CD4-positive, alpha-beta T cell treated with Interleukin-21 for 1 hour (primary cell): ENCODE measurements at places on chromosomes 7 and 10.
A peak's percentile ranks its signal among the peaks of the same experiment; 100 is the strongest.

GRCh38 chr10:74544106-74544505 lies 282.3 kb upstream of the KAT6B start:
- no peak for DNase-seq

DNA sequence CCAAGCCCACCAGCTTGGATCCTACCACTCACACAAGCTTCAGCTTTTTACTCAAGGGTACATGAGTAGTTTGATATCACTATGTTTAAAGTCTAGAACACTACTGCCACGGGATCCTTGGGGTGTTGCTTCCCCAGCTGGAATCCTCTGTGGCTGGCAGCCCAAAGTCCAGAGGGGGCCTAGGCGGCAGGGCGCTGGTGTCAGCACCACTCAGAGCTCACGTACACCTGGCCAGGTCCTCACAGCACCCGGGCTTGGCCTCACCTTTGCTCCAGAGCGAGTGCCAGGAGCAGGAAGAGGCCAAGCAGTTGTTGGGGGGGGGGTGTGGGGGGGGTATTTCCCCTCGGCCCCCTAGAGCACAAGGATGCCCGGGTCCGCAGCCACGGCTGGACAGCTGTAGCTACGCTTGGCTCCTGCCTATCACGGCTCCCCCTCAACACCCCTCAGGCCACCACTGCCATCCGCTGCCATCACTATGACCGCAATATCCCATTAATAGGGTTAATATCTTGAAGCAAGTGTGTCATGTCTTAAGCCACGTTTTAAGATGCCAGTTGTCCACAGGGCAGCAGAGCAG lies 17.0 kb downstream of the ZDHHC6 start:
- DNase-seq = no peak

- no peak for DNase-seq
Observed at GRCh38 chr7:105854498-105854897, 21.9 kb downstream of the ATXN7L1 start.

GRCh38 chr10:105328503-105329133 lies 687.5 kb downstream of the SORCS3 start:
- DNase-seq = no peak

GRCh38 chr10:62528441-62528840 lies 154.3 kb downstream of the ZNF365 start:
- peak; percentile 56 for DNase-seq
